D721Med (cell line): ENCODE measurements at places on chromosomes 5 and 9.

- no peak for DNase-seq
Measured at GRCh38 chr5:28483327-28484025, 1445.1 kb upstream of the CDH9 start.

DNA sequence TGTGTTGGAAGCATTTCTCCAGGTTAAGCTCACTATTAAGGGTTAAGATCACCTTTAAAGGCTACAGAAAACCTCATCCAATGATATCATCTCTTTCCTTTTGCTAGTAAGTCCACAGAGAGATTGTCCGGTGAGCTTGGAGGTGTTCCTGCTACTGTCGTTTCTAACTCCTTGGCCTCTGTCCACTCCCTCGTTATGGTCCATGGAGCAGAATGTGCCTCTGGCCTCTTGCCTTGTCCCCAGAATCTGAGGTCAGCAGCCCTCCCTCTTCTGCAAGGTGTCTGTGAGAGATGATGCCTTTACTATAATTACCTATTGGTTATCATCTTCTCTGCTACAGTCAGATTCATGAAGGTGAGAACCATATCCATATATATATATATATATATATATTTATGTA is 15.0 kb downstream of the ORM2 start:
- DNase-seq: no peak

DNA sequence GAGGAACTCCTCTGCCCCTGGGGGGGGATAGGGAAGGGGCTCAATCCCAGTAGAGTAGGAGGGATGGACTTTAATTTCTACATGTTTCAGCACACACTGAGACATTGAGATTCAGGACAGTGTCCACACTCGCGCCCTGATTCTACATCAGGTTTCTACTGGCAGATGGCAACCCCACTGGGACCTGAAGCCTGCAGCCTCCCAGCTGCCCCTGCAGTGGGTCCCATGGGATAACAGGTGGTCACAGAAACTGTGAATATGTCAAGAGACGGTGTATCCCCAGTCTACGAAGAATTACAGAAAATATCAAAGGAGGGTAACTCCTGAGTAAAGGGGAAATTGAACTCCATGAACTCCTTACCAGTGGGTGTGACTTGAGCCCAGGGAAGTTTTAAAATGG is 2.4 kb upstream of the TERT start:
- DNase-seq: no peak

DNA sequence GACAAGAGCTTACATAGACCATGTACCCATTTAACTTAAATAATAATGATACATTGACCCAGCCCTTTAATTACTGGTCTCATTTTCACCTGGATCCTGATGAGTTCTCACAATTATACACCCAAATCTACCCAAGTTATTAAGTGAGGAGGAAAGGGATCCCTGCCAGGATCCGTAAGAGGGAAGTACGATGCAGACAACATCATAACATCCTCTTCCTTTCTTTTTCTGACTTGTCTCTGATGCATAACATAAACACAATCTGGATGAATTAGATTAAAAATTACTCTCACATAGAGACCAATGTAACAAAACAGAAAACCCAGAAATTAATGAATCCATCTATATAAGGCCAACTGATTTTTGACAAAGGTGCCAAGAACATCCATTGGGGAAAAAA is 17.0 kb downstream of the MARCHF3 start:
- DNase-seq: no peak

GRCh38 chr5:148471379-148471778 is 87.6 kb downstream of the FBXO38 start:
- no peak for DNase-seq

DNA sequence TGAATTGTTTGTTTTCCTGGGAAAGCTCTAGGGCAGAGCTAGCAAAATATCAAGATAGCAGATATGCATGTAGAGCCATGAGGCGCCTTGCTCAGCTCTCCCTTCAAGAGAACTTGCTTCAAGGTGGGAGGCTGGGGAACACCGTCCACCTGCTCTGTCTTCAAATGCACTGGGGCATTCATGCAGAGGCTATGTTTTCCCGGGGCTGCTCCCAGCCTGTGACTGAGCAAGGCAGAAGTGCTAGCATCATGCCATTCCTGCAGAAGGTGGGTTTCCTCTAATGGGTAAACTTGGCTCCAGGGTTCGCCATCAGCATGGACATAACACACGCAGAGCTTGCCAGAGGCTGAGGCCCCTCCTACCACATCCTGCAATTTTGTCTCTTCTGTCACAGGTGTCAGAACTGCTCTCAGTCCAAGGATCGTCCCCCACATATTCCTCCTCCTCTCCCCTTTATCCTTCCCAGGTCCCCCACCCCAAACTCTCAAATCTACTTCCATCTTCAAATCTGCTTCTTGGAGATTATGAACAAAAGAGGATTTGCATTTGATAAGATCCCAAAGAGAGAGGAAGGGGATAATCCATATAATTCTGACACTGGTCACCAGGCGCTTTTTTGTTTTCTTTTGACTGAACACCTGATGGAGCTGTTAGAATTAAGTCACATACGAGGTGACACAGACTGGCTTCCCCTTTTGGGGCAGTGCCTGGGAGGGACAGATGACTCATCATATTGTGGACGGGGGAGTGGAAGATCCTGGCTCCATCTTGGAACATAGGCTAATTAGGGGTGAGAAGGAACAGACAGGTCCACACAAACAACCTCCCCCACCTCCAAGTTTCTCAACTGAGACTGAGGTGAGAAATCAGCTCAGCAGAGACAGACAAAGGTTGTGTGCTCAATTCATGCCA is 85.0 kb upstream of the TAF11L2 start:
- DNase-seq: no peak

DNA sequence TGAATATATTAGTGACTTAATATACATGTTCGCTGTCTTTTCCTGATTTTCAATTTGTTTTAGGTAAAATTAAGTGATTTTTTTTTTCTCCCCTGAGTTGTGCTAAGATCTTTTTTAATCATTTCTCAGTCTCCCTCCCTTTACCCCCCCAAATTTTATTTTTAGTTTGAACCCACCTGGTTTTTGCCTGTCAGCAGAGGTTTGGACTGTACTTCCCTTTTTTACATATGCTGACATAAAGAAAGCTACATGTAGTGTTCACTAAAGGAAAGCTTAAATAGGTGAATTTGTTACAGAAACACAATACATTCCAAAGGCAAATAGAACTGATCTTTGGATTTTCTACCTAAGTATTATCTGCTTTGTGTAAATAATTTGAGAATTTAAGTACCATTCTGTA is 82.2 kb downstream of the IPO11 start:
- no peak for DNase-seq

DNA sequence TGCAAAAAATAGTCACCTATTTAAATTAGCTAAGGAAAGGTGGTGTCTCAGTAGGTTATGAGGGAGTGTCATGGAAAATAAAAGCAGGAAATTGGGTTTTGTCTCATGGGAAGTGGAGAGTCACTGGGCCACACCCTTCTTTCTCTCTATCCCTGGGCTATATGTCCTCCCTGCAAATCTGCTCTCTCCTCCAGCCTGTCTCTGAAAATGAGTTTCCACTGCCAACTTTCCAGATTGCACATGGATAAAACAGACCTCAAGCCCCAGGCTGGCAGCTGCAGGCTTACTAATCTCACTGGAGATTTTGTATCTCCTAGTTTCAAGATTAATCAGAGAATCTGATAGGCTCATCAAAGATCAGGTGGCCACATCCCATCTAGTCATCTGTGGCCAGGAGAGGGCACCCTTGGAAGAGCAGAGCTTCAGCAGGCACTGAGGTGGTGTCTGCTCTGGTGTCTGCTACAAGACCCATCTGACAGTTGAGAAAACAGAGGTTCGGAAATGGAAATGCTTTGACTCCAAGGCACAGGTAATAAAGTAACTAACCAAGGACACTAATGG is 178.9 kb downstream of the MSX2 start:
- no peak for DNase-seq

GRCh38 chr5:110008131-110008530 is 318.4 kb downstream of the MAN2A1 start:
- DNase-seq: no peak

- no peak for DNase-seq
Measured at GRCh38 chr9:130128733-130129431, 43.3 kb upstream of the NCS1 start.

- DNase-seq: no peak
Measured at GRCh38 chr5:113089653-113090335, 113.2 kb downstream of the DCP2 start.

GRCh38 chr5:169550227-169550626 is 33.3 kb upstream of the SPDL1 start:
- DNase-seq: no peak

GRCh38 chr9:112337547-112337946 is 4.1 kb upstream of the PTBP3 start:
- DNase-seq: no peak

GRCh38 chr5:81989204-81989603 is 17.4 kb downstream of the ATG10 start:
- no peak for DNase-seq

- DNase-seq: no peak
Measured at GRCh38 chr5:166338801-166339200, 1952.6 kb upstream of the WWC1 start.

DNA sequence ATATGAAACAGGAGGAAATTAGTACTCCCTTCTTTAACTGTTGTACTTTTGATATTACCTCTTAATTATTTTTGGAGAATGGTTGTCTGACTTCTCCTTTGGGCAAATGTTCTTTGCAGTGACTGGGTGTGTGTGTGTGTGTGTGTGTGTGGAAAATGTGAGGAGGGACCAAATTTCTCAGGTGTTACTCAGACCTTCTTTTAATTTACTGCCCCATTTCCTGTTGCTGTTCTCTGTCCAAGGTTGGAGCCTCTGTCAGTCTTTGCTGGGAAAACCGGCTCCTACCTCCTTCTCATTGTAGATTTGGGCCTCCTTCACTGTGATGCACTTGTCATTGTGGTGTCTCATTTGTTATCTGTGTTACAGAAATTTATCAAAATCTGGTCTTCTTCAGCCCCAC is 68.4 kb downstream of the PBX3 start:
- no peak for DNase-seq
